NCI-H524 treated with DMSO at 0.1 percent for 48 hours (cell line): ENCODE measurements at places on chromosomes 3 and 15.

DNA sequence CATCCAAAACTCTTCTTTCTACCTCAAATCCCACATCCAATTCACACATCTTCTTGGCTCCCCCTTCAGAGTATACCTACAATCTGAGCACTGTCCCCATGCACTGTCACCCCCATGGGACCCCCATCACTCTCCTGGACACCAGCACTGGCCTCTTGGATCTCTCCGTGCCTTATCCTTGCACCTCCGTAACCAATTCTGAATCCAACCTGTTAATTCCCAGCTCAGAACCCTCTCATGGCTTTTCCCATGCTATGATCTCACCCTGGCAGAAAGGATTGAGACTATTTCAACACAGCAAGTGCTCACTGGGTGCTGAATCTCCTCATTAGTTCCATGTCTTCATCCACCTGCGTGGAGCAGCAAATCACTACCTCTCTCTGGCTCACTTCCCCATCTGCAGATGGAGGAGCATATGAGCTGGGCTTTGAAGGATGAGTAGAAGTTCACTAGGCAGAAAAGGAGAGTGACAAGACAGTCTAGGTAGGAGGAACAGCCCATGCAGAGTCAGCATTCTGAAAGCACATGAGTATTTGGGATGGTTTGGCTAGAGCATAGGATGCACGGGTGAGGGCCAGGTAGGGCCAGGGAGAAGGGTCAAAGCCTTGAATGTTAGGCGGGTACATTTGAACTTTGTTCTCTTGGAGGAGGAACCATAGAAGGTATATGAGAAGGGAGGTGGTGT lies 48.7 kb downstream of the SLC6A6 start:
- DNase-seq, result no peak

GRCh38 chr3:142808103-142808917 lies 80.6 kb downstream of the PCOLCE2 start:
- no peak for DNase-seq

GRCh38 chr15:39506146-39506545 lies 74.7 kb upstream of the THBS1 start:
- no peak for DNase-seq

GRCh38 chr15:68433551-68433950 lies 1.6 kb upstream of the ITGA11 start:
- DNase-seq, result no peak

- DNase-seq, result no peak
Observed at GRCh38 chr15:56916825-56917477, 1.5 kb upstream of the TCF12 start.

DNA sequence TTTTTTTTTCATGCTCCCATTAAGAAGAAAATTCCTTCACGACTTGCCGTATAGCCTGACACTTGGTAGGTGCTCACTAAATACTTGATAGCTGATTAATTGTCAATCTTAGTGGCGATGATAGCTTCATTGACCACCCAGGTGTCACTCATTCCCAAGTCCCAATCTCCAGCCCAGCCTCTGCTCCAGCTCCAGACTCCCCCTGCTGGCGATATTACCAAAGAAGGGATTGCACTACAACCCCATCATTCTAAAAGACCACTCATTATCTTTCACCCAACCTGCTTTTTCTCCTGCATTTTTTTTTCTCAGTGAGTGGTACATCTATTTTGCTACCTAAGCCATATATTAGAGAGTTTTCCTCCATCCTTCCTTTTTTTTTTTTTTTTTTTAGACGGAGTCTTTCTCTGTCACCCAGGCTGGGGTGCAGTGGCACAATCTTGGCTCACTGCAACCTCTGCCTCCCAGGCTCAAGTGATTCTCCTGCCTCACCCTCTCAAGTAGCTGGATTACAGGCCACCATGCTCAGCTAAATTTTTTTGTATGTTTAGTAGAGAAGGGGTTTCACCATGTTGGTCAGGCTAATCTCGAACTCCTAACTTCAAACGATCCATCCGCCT lies 19.5 kb upstream of the COMMD2 start:
- DNase-seq, result no peak

- DNase-seq, result no peak
Observed at GRCh38 chr3:3578718-3579117, 220.5 kb upstream of the LRRN1 start.

GRCh38 chr3:142318331-142318730 lies 92.9 kb upstream of the GK5 start:
- DNase-seq, result no peak

GRCh38 chr3:45807681-45808540 lies 11.6 kb upstream of the SLC6A20 start:
- DNase-seq, result no peak

- no peak for DNase-seq
Observed at GRCh38 chr3:169448501-169448900, 215.0 kb downstream of the MECOM start.

DNA sequence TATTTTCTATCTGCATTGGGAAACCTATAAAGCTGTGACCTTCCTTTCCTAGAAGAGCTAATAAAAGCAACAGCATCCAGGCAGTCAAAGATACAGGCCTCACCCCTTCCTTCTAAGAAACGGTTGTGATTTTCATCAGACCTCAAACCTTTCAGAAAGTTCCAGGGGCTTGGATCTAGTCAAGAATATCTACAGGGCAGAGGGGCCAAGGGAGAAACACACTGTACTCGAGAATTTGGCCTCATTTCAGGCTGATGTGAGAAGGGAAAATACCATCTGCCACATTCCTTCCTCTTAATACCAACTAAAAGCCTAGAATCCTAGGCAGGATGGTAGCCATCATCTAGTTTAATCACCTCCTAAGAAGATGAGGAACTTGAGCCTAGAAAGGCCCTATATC lies 24.5 kb upstream of the BCL6 start:
- DNase-seq, result peak; percentile 93
